ENCODE measurements at places on chromosomes 2 and 18.
A peak's percentile ranks its signal among the peaks of the same experiment; 100 is the strongest.

- DNase-seq: no peak
Measured at GRCh38 chr2:182581196-182581935, 134.7 kb upstream of the DNAJC10 start.

DNA sequence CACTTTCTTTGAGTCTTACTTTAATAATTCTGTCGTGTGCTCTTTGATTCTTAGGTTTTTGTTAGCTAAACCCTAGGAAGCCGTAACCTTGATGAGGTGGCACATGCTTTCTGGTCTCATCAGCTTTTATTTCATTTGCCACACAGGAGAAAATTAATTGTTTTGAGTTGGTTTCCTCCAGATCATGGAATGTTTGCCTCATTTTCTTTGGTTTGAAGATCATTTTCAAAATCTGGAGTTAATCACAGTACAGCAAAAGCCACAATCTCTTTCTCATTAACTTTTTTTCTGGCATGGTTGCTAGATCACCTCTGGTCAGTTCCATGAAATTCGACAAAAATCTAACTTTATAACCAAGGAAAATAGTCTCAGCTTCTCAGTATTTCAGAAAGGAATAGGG is 182.9 kb downstream of the MYO1B start:
- DNase-seq: no peak

DNA sequence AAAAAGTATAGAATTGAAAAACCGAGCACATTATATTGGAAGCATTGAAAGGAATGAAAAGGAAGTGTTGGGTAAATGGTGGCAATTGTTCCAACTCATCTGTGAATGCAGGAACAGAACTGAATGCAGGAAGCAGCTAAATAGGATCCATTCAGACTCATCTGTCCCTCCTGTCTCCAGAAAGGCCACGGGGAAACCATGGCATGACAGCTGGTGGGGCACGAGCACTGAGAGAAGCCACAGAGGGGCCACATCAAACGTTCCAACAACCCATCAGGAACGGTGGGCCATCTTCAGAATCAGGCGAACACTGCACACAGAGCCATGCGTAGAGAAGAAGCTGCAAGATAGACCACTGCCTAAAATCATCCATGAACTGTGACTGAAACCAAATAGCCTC is 138.5 kb upstream of the SLC35G4 start:
- no peak for DNase-seq

- no peak for DNase-seq
Measured at GRCh38 chr2:8134985-8135682, 546.7 kb upstream of the ID2 start.

GRCh38 chr2:221851531-221852045 is 279.5 kb upstream of the EPHA4 start:
- no peak for DNase-seq

- no peak for DNase-seq
Measured at GRCh38 chr2:119005555-119005954, 63.6 kb downstream of the MARCO start.

DNA sequence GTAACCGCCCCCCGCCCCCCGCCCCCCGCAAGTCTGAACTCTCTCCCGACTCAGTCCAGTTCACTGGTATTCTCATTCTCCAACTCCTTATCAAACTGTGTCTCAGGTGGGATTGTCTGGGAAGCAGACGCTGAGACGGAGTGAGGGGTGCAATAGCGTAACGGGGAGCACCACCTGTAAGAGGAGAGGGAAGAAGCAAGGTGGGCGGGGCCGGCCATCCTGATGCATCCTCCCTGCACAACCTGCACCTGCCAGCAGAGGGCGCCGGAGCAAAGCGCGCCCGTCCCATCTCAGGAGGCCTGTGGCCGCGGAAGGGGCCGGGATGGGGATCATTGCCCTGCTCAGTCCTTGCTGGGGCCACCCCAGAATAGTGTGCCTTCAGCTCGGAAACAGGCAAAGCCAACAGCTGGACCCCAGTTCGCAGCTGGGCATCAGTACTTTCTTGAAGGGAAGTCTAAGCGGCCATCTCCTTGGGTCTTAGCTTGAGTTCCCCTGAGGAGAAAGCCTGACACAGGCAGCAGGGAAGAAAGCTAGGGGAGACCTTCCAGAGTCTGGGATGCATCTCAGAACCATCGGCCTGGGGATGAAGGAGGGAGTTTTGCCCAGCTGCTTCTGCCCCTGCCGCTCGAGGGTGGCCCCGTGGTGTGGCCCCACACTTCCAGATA is 208.0 kb downstream of the TFCP2L1 start:
- peak; percentile 34 for DNase-seq

- peak; percentile 60 for DNase-seq
Measured at GRCh38 chr2:64989126-64989981, at the start of gene SLC1A4. Gene SLC1A4 (plus strand): TSS chr2:64989399. CDS start chr2:64989644, 245 bp downstream.

- DNase-seq: no peak
Measured at GRCh38 chr18:57780706-57781347, 22.3 kb downstream of the ATP8B1 start.

DNA sequence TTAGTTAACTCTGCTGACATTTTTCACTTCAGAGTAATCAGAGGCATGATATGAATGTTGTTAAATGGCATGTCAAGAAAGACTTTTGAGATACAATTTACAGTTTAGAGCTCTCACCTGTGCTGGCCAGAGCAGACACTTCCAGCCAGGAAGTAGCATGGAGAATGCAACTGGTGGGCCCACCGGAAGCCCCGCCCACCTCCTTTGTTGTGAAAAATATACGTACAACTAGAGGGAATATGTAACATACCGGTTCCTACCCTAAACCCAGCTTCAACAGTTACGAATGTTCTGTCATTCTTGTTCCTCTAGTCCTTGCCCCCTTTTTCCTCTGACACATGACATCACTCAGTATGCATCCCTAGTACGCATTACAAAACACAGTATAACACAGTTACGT is 70.2 kb upstream of the ITM2C start:
- DNase-seq: no peak

DNA sequence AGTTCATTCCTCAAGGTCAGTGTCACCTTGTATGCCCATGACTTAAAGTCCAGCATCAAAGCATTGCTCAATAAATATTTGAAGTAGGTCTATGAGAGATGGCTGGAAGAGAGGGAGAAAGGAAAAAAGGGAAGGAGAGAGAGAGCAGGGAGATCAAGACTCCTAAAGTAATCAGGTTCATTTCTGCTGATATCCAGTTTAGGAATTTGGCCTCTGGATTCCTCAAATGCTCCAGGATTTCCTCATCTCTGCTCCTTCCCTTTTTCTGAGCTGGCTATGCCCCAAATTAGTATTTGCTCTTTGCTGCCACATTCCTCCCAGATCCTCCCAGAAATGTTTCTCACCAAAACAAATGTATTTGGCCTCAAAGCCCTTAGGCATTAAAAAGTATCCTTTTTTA is 739.4 kb upstream of the CHAC2 start:
- no peak for DNase-seq
